ENCODE measurements at places on chromosomes 5 and 9.

- DNase-seq = no peak
These were observed 22.4 kb downstream of the SLC9A3 start for GRCh38 chr5:501831-502184.

- DNase-seq = no peak
These were observed 169.2 kb upstream of the MVB12B start for GRCh38 chr9:126157423-126157822.

DNA sequence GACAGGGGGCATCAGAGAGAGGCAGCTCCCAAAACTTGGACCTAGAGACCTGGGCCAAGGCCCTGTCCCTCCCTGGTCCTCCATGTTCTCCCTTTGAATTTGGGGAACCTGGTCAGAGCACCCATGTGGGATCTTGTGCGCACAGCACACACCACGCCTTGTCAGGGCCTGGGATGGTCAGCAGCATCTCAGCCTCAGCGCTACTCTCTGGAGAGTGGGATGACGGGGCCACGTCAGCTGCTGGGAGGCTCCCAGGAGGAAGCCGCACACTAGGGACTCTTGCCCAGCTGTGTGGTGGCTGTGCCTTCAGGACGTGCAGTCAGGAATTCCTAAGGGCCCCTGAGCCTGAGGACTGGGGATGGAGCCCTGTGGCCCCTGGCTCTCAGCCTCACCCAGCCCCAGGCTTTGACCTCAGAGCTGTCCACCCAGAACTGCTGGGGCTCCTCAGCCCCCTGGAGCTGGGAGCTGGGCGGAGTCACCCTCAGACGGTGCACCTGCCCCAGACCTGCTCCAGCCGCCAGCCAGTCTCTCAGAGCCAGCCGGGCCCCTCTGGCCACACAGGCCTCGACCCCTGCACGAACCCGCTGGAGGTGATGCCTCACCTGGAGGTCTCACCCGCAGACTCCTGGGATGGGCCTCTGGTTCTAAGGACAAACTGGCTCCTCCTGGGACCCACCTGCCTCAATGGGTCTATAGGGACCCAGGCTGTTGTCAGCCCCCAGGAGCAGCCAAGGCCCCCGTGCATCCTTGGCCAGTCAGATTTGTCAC is 38.3 kb upstream of the EGFL7 start:
- DNase-seq = no peak

DNA sequence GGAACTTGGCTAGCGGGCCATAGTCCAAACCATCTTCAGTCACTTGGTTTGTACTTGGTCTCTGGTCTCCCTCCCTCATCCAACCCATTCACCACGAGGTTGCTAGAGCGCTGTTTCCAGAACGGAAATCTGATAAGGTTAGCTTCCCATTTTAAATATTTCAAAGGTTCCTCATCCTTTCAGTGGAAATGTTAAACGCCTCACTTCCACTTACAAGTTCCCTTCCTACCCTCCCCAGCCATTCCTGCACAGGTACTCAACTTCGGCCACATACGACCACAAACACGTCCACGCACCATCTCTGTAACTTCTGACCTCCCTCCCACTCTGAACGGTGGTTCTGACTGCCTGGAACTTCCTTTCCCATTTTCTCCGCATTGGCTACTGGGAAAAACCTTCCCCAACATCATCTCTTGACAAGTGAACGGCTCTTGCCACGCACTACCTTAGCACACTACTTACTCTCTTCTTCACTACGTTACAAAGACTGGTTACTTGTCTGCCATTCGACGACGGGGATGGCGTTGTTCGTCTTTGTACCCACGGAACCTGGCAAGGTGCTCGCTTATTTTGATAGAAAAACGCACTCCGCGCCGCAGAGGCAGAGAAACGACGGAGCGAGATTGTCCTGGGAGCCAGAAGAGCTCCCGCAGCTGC is 629 bp downstream of the CCNH start:
- peak; percentile 12 for DNase-seq

DNA sequence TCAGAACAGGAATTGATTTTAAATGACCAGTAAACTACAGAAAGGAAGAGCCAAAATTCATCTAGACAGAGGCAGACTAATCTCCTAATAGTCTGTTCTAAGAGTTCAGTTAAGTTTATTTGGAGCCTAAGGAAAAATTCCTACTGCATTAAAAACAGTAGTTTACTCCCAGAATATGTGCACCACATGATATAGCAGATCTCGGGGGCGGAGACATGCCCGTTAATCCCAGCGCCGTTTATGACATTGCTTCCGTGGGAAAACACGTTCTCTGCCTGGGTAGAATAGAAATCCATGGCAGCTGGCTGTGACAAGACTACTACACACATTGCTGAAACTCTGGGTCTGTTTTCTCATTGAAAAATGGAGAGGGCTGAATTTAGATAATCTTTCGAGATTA is 11.4 kb downstream of the HABP4 start:
- DNase-seq = no peak

- no peak for DNase-seq
These were observed 40.7 kb downstream of the NR3C1 start for GRCh38 chr5:143362664-143363227.

DNA sequence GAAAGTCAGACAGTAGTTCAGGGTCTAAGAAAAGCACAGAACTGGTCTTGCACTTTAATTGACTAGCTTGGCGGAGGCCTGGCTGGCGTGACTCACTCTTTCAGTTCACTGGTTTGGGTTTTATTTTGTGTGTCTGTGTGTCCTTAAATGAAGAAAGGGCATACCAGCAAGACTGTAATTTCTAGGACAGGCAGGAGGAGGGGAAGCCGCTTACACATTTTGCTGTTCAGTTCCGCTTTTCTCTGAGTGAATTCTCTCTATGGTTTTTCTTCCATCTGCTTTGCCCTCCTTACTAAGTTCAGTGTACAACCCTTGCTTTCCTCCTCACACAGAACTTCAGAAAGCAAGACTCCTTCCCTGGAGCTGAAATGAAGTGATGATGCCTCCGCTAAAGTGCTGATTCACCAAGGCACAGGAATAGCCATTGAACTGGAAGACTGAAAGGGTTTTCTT is 150.8 kb downstream of the MEF2C start:
- no peak for DNase-seq

GRCh38 chr9:135440620-135441019 is 39.0 kb upstream of the PPP1R26 start:
- no peak for DNase-seq

GRCh38 chr5:143373076-143373475 is 30.4 kb downstream of the NR3C1 start:
- no peak for DNase-seq

DNA sequence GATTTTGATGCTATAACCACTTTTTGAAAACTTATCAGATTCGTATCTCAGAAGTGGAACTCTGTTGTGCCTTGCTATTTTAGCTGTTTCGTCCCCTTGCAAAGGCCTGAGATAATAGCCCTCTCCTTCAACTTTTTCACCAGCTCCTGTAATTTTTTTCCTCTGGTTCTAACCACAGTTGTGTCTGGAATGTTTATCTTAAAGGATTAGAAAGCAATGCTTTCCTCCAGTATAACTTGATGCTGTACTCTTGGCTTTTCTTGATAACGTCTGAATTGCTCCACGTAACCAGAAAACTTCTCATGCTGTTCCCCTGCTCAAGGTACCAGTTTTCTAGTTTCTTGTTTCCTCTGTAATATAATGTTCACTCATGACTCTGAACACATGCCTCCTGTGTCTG is 209.4 kb downstream of the DTWD2 start:
- no peak for DNase-seq

- DNase-seq = no peak
These were observed 296.3 kb downstream of the KCNN2 start for GRCh38 chr5:114658194-114658593.

- DNase-seq = no peak
These were observed 96.3 kb upstream of the FANCC start for GRCh38 chr9:95413793-95414192.

DNA sequence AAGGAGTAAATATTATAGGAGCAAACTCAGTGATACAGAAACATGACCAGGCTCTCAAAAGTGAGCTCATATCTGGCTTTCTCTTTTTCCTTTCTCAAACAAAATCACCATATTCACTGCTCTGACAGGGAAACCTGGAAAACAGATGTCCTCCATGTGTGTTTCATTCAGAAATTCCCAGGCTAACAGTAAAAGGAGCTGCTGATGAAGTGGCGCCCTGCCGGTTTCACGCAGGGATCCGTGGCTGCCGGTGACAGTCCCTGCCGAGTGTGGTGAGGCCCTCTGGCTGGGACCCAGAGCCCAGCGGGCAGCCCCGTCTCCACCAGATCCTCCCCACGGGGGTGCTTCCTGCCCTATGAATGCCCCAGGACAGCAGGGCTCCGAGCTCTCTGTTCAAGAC is 208.1 kb downstream of the GNA14 start:
- DNase-seq = no peak

GRCh38 chr9:89093201-89093975 is 85.2 kb downstream of the SHC3 start:
- no peak for DNase-seq

DNA sequence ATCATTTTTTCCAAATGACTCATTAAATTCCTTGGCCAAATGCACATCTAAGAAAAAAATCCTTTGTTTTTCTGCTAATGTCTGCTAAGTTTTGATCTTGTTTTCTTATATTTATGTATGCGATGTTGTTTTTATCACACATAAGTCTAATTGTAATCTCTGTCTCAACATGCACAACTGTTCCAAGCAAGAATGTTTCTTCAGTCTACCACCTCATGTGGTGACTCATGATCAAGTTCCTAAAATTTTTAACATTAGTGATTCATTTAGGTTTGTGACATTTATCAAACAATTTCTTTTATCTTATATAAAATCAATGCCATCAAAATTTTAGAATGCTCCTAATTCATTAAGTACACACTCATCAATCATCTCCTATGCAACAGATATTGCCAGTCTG is 763.9 kb upstream of the FAM174A start:
- no peak for DNase-seq

DNA sequence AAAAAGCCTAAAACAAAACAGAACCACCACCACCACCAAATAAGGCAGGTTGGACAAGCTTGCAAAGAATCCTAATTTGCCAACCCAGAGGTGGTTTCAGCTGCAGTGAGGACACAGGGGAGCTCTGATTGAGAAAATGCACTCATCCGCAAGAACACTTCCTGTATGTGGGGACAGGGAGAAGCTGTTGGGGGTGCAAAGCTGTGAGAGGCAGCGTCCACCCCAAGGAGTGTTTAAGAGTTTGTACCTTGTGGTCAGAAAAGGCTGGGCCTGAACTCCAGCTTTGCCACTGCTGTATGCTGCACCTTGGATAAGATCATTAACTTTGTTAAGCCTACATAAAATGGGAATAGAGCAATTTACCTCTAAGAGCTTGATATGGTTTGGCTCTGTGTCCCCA is 511.7 kb downstream of the BNC2 start:
- no peak for DNase-seq

DNA sequence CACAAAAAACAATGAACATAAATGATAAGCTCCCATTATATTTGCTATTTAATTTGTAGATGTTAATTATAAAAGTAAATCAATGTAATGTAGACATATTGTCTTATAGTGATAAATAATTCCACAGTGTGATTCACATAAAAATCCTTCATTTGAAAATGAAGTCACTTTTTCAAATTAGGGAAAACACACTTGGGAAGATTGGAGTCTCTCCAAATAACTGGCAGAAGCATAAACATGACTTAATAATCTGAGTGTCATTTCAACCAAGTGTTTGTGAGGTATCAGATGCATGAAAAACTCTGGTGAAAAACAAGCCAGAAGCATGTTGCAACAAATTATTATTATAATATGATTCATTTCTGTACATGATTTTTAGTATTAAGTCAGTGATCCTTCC is 102.2 kb downstream of the CETN3 start:
- no peak for DNase-seq

DNA sequence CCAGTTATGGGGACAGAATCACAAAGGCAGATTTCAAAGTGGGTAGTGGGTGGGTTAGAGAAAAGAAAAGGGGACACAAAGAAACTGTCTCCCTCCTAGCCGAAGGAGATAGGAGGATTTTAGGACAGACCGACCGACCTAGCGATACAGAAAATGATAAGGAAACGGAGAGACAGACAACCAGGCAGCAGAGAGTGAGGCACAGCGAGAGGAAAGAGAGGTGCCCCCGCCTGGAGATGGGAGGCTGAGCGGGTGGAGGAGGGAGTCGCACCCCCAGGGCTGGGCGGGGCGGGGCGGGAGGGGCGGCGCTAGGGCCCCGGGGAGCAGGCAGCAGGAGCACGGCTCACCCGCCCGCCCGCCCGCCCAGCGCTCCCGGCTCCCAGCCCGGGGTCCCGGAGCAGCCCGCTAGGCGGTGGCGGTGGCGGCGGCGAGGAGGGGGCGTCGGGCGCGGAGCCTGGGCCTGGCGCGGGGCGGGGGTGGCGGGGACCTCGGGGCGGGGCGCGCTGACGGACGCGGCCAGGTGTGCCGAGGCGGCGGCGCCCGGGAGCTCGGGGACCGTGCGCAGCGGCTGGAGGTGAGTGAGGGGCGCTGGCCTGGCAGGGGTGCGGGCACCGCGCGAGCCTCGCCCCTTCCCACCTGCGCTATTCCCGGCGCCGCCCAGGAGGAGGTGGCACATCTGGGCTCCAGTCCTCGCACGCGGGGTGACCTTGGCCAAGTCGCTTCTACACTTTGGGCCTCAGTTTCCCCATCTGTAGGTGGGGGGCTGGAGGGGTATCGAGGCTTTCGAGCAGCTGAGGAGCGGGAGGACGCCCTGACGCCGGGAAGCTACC is 15.9 kb upstream of the SYNPO start:
- DNase-seq = no peak

- DNase-seq = no peak
These were observed 76.3 kb downstream of the AMBP start for GRCh38 chr9:114001794-114002261.

- DNase-seq = no peak
These were observed 106.0 kb downstream of the SMARCA2 start for GRCh38 chr9:2120926-2121689.

GRCh38 chr5:54329731-54330709 is 19.6 kb upstream of the ARL15 start:
- DNase-seq = no peak

DNA sequence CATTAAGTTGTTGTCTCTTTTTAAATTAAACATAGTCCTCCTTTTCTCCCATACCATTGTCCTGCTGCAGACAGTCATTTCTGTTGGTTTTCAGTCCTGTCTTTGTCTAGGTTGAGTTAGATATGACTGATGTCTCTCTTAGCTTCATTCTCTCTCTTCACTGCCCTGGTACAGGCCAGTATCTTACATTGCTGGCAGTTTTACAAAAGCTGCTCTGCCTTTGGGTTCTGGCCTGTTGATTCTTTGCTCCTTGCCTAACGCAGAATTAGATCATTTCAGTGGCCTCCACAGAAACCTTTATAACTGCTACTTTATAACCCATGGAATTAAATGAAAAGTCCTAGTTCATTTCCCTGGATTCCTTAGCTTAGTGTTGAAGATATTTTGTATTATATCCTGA is 33.7 kb downstream of the GPR21 start:
- DNase-seq = no peak

DNA sequence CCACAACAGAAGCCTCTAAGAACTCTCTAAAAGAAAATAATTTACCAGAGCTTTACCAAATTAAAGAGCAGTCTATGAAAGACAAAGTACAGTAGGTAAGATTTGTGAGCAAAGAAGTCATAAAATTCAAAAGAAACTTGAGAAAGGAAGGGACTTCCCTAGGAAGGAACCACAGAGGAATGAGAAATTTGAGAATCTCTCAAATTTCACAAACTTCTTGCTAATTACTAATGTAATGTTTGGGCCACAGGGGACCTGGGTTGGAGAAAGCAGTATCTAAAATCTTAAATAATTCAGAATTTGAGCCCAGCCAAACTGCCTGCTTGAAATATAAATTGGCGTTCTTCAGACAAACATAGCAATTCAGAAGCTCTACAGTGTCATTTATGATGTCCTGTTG is 225.0 kb upstream of the PRR16 start:
- no peak for DNase-seq

- no peak for DNase-seq
These were observed 45.1 kb upstream of the PJA2 start for GRCh38 chr5:109454731-109455505.

- DNase-seq = no peak
These were observed 555.8 kb upstream of the CDH9 start for GRCh38 chr5:27594141-27594540.

Measured in stimulated activated CD8-positive, alpha-beta memory T cell treated with anti-CD3 and anti-CD28 coated beads, Interleukin-7, amount 100 ng/mL, for 1 hour (primary cell).